Esophagus squamous epithelium (tissue), 5 donors: ENCODE measurements at places on chromosomes 4 and X.

DNA sequence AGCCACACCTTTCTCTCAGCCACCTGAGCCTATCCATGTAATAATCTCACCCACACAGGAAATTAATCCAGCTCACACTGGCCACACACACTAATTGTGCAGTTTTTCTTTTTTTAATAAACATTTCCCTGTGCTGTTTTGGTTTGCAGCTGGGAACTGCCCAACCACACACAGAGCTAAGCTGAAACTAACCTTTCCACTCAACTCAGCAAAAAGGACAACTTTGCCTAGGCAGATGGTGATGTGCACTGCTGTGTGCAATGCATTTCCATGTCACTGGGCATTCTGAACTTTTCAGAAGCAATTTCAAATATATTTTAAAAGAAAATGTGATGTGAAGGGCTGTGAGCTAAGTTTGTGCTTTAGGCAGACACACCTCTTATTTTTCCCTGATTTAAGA lies 70.0 kb upstream of the TLL1 start:
- DNase-seq: no peak

DNA sequence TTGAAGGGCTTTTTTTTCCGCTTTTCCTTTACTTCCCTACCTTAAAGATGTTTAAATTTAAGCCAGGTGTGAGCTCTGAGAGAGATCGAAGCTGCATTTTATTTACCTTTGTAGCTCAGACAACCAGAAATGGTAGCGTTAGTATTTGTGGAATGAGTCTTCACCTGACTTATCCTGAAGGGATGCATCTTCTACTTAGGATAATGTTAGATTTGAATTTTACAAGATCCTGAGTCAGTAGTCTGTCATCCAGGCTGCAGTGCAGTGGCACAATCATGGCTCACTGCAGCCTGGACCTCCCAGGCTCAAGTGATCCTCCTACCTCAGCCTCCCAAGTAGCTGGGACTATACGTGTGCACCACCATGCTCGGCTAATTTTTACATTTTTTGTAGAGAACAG lies 26.2 kb downstream of the TMSB4X start:
- DNase-seq: no peak

- no peak for DNase-seq
These were observed 57.6 kb upstream of the TBC1D9 start for GRCh38 chr4:140813804-140814203.

GRCh38 chr4:151434183-151434860 lies 25.3 kb downstream of the FHIP1A start:
- DNase-seq: no peak

DNA sequence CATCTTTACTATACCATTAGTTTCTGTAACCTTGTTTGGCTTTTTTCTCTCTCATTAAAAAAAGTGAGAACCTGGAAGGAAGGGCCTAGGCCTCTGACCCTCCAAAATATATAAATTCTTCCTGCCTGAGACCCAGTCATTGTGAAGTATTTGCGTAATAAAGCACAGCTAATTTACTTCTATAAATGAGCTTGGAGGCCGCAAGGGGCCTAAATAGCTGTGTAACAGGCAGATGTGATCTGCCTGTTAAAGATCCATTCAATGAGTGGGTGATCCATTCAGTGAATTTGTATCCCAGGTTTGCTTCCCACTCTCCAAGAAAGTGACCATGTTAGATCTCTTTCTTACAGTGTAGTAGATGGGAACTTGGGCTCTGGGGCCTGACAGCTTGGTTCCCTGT lies 595 bp upstream of the PYURF start:
- DNase-seq: no peak

- DNase-seq: no peak
These were observed 7.3 kb downstream of the SUV39H1 start for GRCh38 chrX:48703642-48704481.

DNA sequence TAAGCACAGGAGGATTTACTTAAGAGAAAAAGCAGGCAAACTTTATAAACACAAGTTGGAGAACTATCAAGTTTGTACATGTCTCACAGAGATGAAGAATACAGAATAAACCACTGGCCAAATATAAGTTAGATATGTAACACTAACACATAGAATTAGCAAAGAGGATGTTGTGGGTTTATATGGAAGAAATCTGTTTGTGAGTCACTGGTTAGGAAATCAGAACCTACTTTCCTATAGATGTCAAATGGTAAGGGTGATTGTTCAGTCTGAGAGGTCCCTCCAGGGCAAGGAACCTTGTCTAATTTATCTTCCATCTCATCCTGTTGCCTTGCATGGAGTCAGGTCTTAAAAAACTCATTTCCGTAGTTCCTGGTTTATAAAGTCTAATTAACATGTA lies 14.8 kb upstream of the ART3 start:
- DNase-seq: no peak

- DNase-seq: no peak
These were observed 36.2 kb downstream of the KDM5C start for GRCh38 chrX:53188763-53189162.

DNA sequence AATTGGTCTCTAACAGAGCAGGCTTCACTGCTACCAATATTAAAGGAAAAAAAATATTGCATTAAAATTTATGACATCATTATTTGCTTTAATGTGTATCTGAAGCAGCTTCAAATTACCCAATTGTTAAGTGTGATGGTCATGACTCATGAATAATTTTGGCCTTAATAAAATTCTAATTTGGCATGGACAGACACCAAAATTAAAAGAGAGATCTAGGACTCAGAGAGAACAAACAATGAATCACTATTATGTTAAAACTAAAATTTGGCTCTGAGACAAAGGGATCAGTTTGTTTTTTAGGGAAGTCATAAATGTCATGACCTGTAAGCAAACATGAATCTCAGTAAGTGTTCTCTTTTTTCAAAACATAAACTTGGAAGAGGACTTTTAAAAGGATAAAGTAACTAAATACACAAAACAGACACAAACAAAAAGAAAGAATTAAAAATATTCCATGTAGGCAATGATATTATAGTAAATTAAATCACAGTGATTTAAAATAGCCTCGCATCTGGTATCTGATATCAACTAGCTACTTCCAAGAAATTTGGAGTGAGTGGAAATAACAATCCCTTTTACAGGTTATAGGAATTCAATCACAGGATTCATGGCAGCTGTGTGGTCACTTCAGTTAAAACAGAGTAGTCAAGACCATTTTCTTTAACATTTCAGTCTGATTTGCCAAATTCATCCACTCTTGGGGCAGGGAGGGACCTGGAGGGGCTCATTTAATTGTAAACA lies 11.6 kb downstream of the VEGFC start:
- no peak for DNase-seq

DNA sequence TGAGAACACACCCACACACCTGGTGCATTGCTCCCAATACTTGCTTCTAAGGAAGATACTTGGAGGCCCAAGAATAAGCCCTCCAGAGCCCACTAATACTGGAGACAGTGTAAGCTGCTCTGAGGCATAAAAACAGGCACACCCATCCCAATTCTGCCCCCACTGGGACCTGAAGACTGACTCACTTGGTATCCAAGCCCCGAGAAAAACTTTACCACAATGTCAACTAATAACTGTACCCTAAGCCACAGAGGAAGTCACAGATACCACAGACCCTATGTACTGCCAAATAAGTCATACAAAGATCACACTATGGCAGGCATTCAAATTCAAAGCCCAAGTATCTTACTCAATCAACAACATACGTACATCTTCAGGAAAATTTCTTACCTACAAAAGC lies 398.2 kb upstream of the SPANXN1 start:
- no peak for DNase-seq

GRCh38 chr4:55358668-55359067 lies 12.6 kb downstream of the SRD5A3 start:
- DNase-seq: no peak

- DNase-seq: no peak
These were observed 223.9 kb downstream of the FAT4 start for GRCh38 chr4:125538670-125539069.

- DNase-seq: no peak
These were observed 17.9 kb downstream of the EXOC1 start for GRCh38 chr4:55871299-55871800.

GRCh38 chrX:10111364-10112148 lies 45.2 kb upstream of the CLCN4 start:
- DNase-seq: no peak

- DNase-seq: no peak
These were observed 89.3 kb upstream of the NEIL3 start for GRCh38 chr4:177220376-177220775.

DNA sequence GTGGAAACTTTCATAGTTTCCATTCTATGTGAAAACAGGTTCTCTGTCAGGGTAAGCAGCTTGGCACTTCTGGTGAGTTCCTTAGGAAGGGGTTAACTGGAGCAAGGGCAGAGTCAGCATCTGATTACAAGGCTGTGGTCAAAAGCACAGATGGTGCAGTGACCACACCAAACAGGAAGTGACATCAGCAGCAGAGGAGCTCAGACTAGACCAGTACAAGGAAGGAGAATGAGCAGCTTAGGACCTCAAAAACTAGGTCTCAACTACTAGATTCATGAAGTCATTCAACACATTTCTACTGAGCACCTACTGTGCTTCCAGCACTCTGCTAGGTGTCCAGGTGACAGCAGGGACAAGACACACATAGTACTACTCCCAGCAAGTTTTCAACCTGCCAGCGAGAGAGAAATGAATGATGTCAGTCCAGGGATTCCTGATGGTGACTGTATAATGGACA lies 130.2 kb downstream of the AMELX start:
- no peak for DNase-seq

DNA sequence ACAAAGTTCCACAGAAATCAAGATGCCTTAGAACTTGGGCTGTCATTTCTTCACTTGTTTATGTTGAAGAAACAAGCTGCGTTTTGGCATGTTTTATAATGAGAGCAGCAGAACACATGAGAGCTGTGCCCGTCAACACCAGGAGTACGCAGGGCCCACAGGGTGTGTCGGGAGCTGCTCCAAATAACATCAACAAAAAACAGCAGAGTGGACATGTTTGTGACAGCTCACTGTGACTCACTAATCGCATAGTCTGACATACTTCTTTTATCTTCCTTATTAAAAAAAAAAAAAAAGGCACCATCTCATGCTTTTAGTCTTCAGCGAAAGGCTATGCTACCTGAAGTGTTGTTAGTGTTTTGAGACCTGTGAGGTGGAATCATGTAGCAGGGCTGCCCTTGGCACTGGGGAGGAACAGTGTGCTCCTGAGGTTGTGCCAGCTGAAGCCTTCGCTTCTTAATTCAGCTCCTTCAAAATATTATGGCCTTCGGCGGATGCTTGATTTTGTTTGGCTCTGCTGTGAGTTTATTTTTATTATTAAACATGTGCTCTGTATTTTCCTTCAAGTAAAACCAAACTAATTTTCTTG lies 32.8 kb downstream of the FHDC1 start:
- DNase-seq: no peak

GRCh38 chr4:15317246-15317645 lies 110.6 kb upstream of the C1QTNF7 start:
- DNase-seq: no peak

DNA sequence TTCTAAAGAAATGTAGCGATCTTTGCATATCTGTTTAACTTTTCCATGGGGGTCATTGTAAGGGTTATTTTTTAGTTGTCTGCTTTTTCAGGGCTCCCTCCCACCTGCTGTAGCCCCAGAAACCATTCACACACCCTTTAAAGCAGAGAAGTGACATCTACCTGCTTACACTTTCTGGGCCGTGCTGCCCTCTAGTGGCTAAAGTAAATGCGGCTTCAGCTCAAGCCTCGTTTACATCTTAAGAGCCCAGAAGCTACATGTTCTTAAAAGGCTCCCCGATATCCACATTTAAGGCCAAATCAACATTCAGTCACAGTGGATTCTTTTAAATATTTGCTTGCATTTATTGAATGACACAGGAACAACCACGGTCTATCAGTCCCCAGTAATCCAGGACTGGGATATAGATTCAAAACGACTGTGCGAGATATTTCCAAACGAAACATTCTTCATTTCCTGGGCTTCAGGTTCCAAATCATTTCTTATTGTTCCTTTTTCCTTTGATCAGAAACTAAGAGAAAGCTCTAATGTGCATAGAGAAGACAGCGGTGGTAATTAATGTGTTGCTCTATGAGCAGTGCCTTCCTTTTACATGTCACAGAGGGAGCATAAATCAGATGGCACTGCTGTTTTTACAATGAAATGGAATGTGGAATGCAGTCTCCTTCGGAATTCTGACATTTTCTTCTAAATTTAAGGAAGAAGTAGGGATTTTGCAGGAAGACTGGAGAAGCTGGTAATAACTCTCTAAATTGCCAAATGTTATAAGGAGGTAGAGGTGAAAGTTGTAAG lies 119.9 kb downstream of the RASGEF1B start:
- no peak for DNase-seq

GRCh38 chr4:74370912-74371311 lies 6.0 kb downstream of the EREG start:
- no peak for DNase-seq

GRCh38 chr4:176538217-176538925 lies 218.6 kb downstream of the SPCS3 start:
- no peak for DNase-seq

- no peak for DNase-seq
These were observed 10.0 kb downstream of the CNKSR2 start for GRCh38 chrX:21384178-21384577.

GRCh38 chrX:153738056-153738605 lies 13.5 kb downstream of the ABCD1 start:
- DNase-seq: no peak

DNA sequence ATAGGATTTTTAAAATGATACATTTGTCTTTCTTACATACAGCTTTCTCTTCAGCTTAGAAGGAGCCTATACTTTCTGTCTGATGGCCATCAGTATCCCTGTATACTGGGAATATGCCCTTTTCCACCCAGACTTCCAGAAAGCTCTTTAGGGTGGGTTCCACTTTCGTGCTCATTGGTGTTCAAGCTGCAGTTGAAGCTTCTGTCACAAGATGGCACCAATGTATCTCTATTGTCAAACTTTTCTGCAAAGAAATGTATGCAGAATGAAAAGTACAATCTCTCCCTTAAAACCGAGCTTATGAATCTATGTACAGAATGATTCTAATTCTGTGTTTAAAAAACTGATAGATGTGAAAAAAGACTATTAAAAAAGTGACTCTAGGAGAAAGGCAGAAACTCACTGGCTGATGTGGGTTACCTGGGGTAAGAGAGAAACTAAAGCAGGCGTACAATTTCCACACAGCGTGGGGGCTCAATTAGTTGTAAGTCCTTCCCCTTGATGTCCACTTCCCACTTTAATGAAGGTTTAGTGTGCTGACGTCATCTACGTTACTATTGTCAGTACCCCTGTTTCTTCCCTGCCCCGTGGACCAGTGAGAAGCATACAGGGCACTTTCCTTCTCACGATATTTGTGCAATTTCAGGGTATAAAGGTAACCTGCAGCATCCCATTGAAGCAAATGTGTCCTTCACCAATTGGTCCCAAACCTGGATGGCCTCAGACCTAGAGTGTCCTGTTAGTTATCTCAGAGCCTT lies 57.3 kb upstream of the TCEAL2 start:
- no peak for DNase-seq

DNA sequence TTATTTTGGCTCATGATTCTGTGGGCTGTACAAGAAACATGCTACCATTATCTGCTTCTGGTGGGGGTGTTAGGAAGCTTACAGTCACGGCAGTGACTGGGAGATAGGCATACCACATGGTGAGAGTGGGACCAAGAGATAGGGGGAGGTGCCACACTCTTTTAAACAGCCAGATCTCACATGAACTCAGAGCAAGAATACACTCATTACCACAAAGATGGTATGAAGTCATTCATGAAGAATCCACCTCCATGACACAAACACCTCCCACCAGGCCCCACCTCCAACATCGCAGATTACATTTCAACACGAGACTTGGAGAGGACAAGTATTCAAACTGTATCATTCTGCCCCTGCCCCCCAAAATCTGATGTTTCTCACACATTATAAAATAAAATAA lies 2396.7 kb downstream of the PCDH7 start:
- DNase-seq: no peak
